ENCODE measurements at places on chromosomes 4 and X.

- no peak for DNase-seq
These were observed 115.7 kb upstream of the FAM9B start for GRCh38 chrX:9149501-9150245.

- DNase-seq = no peak
These were observed 127.4 kb downstream of the FAM53A start for GRCh38 chr4:1556541-1557220.

DNA sequence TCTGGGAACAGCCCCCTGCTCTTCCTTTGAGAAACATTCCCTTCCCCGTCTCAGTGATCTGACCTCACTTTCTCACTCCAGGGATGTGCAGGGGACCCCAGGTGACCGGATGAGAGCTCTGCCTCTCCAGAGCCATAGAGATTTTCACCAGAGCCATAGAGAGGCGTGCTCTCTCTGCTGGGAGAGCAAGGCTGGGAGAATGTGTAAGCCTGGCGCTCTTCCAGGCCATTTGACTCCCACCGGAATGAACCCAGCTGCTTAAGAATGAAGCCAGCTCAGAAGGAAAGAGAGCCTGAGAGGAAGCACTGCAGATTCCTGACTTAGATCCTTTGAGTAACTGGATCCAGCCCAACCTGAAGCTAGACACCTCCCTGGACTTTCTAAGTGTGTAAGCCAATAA, 106.4 kb downstream of the DHX15 start:
- no peak for DNase-seq

- DNase-seq = no peak
These were observed 189.9 kb downstream of the TBCK start for GRCh38 chr4:106126062-106126461.

DNA sequence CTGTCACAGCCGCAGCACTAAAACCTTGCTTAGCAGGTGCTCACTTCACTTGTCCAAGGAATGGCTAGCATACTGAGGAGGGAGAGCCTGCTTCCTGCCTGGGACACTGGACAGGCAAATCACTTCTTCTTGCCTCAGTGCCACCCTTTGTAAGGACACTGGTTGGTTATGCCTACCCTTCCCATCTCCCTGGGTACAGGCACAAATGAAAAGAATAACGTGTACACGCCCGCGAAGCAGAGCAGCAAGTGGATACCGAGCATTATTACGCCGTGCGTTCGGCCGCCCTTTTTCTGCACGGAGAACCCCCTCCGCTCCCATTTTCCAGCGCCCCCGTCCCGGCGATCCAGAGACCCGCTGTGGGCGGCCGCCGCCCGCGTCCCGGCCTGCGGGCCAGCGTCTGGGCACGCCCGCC, 338 bp upstream of the KLHL2 start:
- peak; percentile 19 for DNase-seq

DNA sequence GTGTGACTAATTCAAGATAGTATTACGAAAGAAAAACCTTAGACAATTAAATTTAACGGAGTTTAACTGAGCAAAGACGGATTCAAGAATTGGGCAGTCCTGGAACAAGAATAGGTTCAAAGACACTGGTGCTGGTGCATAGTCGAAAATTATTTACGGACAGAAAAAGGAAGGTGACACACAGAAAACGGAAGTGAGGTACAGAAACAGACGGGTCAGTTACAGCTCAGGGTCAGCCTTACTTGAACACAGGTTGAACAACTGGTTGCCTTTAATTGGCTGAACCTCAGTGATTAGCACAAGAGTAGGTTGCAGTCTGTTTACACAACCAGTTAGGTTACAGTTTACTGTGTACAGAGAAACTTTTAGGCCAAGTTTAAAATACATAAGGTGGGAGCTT, 31.5 kb downstream of the KLHL8 start:
- no peak for DNase-seq

Measured in prostate gland (tissue), 2 donors.